ENCODE measurements at places on chromosomes 16 and 17. TPM values are rescaled to one million over a fixed set of nuclear protein-coding genes. Genes with fewer than 3 reads are reported as not detected.
A peak's percentile ranks its signal among the peaks of the same experiment; 100 is the strongest.

GRCh38 chr17:9424071-9424640 lies 151.5 kb downstream of the STX8 start:
- H3K4me1 ChIP-seq, result peaks cover 28% of the 10 kb centered on the region
- H3K27me3 ChIP-seq, result no peaks in the 10 kb centered on the region
- peaks cover 2% of the 10 kb centered on the region for H3K36me3 ChIP-seq
- no peak overlapping the region for H3K4me3 ChIP-seq

Gene MYL11
- total RNA-seq, result 2.2 TPM

Gene KRTAP9-4
- total RNA-seq, result not detected

DNA sequence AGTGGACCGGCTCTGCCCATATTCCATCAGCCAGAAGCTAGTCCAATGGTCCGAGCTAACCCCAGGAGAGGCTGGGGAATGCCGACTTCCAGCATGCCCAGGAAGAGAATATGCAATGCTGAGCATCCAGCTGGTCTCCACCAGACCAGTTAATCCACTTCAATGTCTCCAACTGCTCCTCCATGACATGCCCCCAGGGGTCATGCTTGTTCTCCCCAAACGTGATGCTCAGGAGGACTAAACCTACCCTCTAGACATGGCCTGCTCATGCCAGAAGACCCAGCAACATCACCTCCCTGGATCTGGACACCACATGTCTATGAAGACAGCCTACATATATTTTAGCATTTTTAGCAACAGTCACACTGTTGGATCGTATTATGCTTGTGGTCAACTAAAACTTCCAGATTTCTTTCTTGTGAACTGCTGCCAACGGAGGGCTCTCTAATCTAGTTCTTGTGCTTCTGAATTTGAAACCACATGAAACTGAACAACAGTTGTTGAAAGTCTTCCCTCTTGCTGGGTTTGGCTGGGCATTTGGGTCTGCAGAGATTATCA lies 245.1 kb downstream of the SOX9 start:
- DNase-seq, result no peak
- H3K4me1 ChIP-seq, result peaks cover 27% of the 10 kb centered on the region
- no peak overlapping the region for H3K27ac ChIP-seq
- H3K27me3 ChIP-seq, result no peaks in the 10 kb centered on the region
- H3K36me3 ChIP-seq, result no peaks in the 10 kb centered on the region
- H3K4me3 ChIP-seq, result no peak overlapping the region

DNA sequence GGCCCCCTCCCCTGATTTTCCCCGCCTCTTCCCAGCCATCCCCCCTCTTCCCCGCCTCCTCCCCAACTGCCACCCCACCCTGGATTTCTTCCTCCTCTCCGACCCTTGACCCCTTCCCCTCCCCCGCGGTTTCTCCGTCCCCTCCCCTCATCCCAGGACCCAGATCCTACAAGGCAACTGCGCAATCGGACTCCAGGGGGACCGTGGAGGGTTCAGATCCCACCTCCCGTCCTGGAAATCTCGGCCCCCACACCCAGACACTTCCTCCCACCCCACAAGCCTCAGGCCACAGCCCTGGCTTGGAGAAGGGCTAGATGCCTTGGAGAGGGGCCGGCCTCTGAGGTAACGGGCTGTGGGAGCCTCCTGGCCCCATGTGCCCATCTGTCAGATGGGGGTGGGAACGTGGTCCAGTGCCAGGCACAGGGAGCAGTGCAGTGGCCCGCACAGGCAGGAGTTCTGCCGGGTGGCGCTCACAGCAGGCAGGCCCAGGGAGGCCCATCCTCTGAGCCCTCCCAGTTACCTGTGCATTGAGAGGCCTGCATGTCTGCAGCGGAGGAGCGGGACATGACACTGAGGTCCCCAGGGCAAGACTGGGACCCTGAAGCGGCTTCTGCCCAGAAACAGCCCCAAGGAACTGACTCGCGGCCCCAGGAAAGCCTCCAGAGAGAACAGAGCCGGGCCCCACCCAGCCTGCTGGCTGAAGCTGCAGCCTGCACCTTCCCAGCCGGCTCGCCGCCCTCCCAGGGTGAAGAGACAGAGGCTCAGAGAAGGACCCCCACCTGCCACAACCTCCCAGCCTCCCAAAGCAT lies 16.7 kb downstream of the ZNF423 start:
- H3K36me3 ChIP-seq, result no peaks in the 10 kb centered on the region
- peaks cover 19% of the 10 kb centered on the region for H3K27me3 ChIP-seq
- H3K27ac ChIP-seq, result no peak overlapping the region
- no peak for DNase-seq

DNA sequence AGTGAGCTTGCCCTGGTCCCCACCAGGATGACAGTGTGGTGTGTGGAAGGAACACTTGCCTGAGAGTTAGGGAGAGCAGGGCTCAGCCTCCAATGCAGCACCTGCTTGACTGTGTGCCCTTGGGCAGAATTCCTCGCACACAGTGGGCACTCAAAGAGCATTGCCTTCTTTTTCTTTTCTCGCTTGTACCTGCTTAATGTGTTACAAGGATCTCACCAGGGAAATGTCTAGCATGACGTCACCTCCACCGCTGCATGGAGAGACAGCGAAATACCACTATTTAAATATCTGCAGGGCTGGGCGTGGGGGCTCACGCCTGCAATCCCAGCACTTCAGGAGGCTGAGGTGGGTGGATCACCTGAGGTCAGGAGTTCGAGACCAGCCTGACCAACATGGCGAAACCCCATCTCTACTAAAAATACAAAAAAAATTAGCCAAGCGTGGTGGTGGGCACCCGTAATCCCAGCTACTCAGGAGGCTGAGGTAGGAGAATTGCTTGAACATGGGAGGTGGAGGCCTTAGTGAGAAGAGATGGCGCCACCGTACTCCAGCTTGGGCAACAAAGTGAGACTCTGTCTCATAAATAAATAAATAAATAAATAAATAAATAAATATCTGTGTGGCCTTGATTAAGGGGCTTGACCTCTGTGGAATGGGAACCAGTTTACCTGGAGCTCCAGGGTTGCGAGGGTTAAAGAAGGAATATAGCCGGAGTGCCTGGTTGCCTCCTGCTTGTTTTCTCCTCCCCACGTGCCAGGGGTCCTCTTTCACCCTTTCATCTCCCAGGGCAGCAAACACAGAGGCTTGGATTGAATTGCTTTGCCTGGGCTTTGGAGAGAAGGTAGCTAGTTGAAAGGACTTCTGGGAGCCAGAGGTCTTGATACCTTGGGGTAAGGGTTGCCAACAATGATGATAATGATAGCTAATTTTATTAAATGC lies 16.3 kb downstream of the SNX29 start:
- no peak for DNase-seq
- peaks cover 5% of the 10 kb centered on the region for H3K4me1 ChIP-seq
- no peaks in the 10 kb centered on the region for H3K27me3 ChIP-seq
- no peaks in the 10 kb centered on the region for H3K36me3 ChIP-seq
- H3K27ac ChIP-seq, result no peak overlapping the region

- H3K27ac ChIP-seq, result peak overlapping the region; percentile 53
- H3K27me3 ChIP-seq, result no peaks in the 10 kb centered on the region
- DNase-seq, result no peak
Observed at GRCh38 chr17:38705803-38706504, 881 bp downstream of the MLLT6 start.

Gene SRSF1
- 161 TPM for total RNA-seq

Gene MYO19
- 52.6 TPM for total RNA-seq

DNA sequence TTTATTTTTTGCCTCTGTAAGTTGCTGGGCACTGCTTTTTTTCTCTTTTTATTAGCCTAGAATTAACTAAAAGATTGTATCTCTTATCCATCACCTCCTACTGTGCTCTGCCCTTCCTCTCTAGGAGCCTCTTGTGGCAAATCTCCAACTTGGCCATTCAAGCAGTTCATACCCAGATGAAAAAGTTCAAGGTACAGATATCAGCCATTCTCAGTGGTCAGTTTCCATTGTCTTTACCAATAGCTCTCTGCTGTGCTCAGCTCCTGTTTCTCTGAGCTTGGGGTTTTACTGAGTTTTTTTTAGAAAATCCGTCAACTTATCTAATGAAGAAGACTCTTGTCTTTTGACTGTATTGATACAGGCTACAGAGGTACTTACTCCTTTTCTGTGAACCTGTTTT lies 15.6 kb downstream of the MOSMO start:
- no peaks in the 10 kb centered on the region for H3K36me3 ChIP-seq
- H3K27ac ChIP-seq, result no peak overlapping the region
- no peak overlapping the region for H3K4me3 ChIP-seq
- H3K27me3 ChIP-seq, result no peaks in the 10 kb centered on the region
- no peak for DNase-seq
